ENCODE measurements at places on chromosomes 5 and 9.

DNA sequence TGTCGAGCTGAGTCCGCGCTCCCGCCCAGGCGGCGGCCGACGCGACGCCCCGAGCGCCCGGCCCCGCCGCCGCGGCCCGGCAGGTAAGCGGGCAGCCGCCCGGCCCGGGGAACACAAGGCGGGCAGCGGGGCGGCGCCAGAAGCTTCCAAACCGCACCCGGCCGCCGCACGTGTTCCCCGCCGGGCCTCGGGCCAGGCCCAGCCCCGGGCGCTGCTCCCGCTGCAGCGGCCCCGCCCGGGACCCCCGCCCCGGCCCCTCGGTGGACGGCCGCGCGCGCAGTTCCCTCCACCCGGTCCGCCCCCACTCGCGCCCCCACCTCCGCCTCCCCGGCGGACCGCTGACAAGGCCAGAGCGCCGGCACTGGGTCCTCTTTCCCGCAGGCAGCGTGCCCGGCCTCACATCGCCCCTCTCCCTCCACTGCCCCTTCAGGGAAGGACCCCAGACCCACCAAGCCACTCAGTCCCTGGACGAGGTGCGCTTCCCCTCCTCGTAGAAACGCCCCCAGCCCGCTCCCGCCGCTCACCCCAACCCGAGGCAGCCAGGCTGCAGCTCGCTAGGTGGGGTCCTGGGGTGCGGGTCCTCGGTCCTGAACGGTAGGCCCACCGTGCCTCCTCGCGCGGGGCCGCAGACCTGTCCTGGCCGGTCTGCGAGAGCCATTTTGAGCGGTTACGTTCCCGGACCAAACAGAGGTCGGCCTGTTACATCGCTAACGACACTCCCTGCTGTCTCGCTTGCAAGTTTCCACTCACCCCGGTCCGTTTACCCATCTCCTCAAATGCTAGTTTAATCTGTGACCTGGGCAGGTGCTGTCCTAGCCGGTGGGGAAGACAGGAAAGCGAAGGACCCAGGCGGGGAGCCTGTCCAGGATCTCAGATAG, 475 bp downstream of the WDR5 start:
- DNase-seq, result no peak

GRCh38 chr5:6786786-6787495, 73.7 kb downstream of the TENT4A start:
- DNase-seq, result no peak

- no peak for DNase-seq
These were observed 118.2 kb downstream of the ADAMTS6 start for GRCh38 chr5:65363499-65363898.

- DNase-seq, result no peak
These were observed 11.0 kb upstream of the TRAF1 start for GRCh38 chr9:120937596-120937995.

- DNase-seq, result peak; percentile 49
These were observed 15.3 kb upstream of the KLF4 start for GRCh38 chr9:107504585-107505455.

DNA sequence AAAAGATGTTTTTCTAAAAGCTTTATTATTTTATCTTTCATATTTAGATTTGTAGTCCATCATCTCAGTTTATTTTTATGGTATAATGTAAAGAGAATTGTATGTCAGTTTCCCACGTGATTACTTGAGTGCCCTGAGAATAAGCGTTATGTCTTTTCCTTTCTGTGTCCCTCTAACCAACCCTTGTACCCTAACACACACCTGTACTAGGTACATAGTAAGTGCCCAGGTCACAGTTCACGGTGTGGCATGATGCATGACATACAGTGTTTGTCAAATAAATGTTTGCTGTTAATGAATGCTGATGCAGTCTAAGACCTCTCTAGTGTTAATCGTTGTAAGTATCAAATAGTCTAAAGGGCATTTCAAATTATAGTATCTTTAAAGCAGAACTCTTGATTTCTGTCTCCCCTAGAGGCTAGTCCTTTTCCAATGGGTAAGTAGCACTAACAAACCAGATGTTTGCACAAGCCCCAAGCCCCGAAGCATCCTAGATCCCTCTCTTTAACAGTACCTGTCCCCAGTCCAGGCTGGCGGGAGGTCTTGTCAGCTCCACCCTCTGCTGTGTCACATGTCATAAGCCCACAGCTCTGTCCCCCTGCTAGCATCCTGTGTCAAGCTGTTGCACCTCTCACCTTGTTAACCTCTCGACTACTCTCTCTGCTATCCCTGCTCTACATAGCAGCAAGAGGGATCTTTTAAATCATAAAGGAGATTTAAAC, 23.7 kb downstream of the NUP214 start:
- DNase-seq, result no peak

GRCh38 chr9:92432972-92433548, 8.8 kb upstream of the OMD start:
- DNase-seq, result no peak

- DNase-seq, result no peak
These were observed 36.0 kb downstream of the ANKRD33B start for GRCh38 chr5:10599862-10600284.

GRCh38 chr5:94969174-94969573, 315.7 kb downstream of the MCTP1 start:
- no peak for DNase-seq

- DNase-seq, result no peak
These were observed 103.6 kb downstream of the SLIT3 start for GRCh38 chr5:169197343-169197742.

- no peak for DNase-seq
These were observed 1224.0 kb upstream of the CDH18 start for GRCh38 chr5:21212026-21212425.

GRCh38 chr9:80382211-80382891, 810.6 kb downstream of the TLE4 start:
- no peak for DNase-seq

DNA sequence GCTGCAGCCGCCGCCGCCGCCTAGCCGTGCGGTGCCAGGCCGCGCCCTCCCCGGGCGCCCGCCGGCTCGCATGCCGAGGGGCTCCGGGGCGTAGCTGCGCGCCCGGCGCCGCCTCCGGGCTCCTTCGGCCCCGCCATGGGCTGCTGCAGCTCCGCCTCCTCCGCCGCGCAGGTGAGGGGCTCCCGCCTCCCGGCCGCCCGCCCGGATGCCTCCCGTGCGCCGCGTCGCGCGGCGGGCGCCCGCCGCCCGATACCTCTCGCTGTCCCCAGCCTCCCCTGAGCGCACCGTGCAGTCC, 230 bp downstream of the SLC44A1 start:
- no peak for DNase-seq

DNA sequence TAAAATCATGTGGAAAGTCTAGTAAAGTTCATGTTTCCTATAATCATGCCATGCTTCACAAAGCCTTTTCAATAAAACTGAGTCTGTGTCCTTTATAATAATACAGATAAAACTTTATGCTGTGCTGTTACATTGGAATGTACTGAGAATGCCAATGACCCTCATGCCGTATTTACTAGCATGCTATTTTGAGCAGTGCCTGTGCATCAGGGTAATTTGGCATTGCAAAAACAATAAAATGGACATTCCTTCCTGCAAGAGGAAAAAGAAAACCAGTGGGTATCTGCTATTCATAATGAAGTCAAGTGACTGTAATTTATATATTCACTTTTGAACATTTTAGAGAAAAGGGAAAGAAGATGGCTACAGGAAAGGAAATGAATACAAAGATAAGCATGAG, 159.0 kb downstream of the PBX3 start:
- DNase-seq, result peak; percentile 57

- DNase-seq, result no peak
These were observed 31.2 kb downstream of the C9 start for GRCh38 chr5:39333104-39333503.

DNA sequence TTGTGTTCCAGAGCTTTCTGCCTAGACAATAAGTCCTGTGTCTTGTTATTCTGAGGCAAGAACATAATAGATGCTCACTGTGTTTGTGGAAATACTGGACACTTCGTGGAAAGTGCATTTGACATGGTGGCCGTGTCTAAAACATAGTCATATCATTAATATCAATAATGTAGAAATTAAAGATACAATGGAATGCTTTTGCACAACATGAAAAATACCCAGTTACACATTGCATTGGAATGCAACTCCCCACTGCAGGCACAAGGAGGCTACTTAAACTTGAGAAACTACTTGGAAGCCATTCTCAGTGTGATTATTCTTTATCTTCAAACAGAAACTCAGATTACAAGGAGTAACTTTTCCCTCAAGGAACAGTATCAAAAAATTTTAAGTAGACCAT, 145.3 kb upstream of the ZNF462 start:
- DNase-seq, result peak; percentile 55

DNA sequence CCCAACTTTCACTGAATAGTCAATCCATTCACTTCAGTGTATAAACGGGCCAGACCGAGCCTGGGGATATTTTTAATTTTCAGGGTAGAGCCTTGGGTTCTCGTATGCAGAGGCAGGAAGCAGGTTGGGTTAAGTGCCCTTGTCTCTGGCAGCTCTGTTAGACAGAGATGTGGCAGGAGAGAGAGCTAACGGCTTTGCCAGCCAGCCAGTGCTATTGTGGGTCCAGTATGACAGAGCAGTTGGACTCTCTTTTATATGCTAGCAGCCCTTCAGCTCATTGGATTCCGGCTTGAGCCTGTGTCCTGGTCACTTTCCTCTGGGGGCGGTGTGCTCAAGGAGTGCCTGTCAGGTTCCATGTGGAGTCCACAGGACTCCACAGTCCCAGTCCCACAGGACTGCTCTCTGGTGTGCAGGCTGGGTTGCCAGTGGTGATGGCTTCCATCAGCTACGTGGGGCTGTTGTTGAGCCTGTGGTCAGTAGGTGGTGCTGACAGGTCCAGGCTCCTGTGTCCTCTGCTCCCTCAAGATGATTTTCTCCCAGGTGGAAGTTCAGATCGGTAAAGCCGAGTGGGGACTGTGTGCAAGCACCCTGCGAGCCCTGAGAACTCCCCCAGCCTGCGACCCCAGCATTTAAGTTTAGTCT, 14.3 kb downstream of the CLTA start:
- no peak for DNase-seq

DNA sequence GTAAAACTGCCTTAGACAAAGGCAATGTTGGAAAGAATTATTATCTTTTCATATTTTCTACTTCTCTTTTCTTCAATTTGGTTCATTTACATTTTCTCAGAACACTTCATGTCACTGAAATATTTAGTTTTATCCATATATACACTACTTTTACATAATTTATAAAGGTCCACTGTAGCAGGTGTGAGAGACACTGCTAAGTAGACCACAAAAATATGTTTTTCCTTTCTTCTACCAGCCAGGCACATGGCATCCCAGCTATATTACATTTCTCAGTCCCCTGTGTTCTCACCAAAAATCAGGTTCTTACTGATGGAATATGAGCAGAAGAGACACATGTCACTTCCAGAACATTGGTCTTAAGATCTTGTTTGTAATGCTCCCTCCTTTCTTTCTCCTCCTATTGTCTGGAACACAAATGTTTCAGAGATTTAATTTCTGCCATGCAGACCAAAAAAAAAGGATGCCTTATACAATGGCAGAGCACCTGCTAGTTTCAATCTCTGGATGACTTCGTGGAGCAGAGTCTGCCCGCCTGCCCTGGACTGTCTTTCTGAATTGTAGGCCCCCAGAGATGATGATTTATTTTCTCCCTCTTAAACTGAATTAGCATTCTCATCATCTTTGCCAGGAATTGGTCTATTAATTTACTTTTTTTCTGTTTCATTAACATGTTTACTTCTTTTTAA, 125.4 kb upstream of the ACOT12 start:
- no peak for DNase-seq

- DNase-seq, result peak; percentile 70
These were observed 11.9 kb downstream of the EEIG1 start for GRCh38 chr9:127968700-127969383.

DNA sequence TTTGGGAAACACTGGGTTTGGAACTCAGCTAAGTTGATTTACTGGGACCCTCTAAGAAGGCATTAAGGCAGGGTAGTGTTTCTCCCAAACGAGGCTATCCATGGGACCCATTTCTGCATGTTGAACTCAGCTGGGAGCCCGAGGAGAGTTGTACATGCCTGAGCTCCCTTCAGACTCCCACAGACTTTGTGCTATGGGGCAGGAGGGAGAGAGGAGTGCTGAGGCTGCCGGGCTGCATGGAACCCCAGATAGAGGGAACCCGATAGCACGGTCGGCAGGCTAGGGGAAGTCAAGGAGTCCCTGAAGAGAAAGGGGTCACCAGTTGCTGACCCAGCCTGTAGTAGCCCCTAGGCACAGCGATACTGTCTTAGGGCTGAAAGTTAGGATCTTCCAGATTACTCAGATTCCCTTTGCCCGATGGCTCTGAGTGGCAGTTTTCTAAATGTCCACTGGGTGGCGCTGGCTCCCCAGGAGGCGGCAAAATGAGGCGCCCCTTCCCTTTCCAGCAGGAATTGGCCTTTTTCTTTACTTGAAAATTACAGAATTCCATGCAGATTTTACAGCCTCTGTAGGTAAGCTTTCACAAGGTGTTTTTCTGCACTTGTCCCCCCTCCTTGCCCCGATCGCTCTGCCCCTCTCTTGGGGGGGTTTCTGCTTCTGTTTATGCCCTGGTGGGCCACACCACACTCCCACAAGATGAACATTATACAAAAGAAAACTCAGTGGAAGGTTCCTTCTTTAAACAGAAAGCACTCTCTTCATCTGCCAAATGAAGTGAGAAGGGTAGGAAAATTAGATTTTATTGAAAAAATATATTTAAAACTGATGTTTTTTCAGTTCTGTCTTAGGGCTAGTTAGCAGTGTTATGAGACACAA, 17.8 kb downstream of the NANS start:
- no peak for DNase-seq

- no peak for DNase-seq
These were observed 431 bp downstream of the RNF208 start for GRCh38 chr9:137221506-137222111.

DNA sequence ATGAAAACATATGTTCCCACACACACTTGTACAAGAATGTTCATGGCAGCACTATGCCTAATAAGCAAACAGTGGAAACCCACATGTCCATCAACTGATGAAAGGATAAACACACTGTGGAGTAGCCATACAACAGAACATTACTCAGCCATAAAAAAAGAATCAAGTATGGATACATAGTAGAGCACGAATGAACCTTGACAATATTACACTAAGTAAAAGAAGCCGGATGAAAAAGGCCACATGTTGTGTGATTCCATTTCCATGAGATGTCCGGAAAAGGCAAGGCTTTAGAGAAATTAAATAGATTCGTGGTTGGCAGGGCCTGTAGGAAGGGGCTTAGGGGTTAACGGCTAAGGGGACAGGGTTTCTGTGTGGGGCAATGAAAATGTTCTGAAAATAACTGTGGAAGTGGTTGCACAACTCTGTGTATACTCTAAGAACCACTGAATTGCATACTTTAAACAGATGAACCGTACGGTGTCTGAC, 51.4 kb downstream of the COL23A1 start:
- DNase-seq, result no peak
